SK-N-MC (cell line): ENCODE measurements at places on chromosomes 4 and X.

- no peak for DNase-seq
Observed at GRCh38 chrX:70960730-70961129, 29.8 kb upstream of the SLC7A3 start.

DNA sequence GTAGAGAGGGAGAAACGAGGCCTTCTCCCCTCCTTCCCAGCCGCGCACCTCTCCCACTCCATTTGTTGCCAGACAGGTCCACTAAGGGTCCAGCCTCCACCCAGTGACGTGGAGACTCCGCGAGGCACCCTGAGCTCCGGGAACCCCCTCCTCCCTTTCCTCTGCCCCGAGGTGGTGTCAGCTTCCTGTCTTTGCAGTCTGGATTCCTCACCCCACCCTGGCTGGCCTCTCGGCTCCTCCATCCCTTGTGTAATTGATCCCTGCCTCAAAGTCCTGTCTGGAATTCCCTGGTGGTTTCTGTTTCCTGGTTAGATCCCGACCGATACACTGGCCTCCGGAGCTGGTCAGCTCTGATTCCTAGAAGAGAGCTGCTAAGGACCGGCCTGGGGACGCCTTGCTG, 105.9 kb upstream of the SCOC start:
- no peak for DNase-seq

- no peak for DNase-seq
Observed at GRCh38 chr4:185457136-185457535, 14.4 kb downstream of the CCDC110 start.

DNA sequence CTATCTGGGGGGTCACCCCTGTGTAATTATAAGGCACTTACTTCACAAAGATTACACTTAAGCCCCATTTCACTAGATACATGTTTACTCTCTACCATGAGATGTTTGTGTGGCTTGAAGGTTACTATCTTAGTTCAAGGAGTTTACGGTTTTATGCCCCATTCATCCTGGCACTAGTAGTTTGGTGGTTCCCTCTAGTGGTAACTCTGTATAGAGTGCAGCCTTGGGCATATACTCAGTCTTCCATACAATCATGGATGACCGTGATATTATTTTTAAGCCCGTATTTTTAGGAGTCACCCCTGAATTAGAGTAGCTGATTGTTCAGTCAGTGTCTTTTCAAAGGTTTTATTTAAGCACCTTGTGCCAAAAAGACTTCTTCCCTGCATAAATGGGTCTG, 109.9 kb upstream of the FAM47C start:
- DNase-seq, result no peak

- DNase-seq, result no peak
Observed at GRCh38 chrX:135200297-135200696, 29.1 kb upstream of the CT55 start.

- DNase-seq, result peak; percentile 6
Observed at GRCh38 chrX:18899796-18900380, 84.0 kb downstream of the PHKA2 start.

- DNase-seq, result no peak
Observed at GRCh38 chr4:102625232-102625930, 124.2 kb downstream of the NFKB1 start.

GRCh38 chr4:124123181-124123580, 589.4 kb downstream of the ANKRD50 start:
- no peak for DNase-seq

GRCh38 chr4:61994036-61994435, 793.9 kb downstream of the ADGRL3 start:
- no peak for DNase-seq

- no peak for DNase-seq
Observed at GRCh38 chr4:125529071-125529470, 214.3 kb downstream of the FAT4 start.

DNA sequence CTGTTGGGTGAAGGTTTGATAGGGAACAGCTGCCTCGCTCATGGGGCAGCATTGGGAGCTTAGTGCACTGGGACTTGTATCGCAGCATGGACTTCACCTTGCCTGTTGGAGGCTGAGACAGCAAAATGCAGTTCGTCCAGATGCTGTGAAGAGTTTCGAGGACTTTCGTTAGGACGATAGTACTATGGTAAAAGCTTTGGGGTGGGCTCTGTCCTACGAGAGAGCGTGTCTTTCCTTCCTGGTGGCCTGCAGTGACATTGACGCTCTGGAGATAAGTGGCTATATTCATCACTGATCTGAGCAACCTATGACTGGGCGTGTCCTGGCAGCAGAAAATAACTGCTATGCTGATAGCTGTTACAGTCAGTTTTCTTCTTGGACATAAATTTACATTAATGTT, 44.8 kb downstream of the ARHGAP10 start:
- DNase-seq, result no peak

GRCh38 chr4:166846939-166847338, 387.4 kb downstream of the SPOCK3 start:
- no peak for DNase-seq

DNA sequence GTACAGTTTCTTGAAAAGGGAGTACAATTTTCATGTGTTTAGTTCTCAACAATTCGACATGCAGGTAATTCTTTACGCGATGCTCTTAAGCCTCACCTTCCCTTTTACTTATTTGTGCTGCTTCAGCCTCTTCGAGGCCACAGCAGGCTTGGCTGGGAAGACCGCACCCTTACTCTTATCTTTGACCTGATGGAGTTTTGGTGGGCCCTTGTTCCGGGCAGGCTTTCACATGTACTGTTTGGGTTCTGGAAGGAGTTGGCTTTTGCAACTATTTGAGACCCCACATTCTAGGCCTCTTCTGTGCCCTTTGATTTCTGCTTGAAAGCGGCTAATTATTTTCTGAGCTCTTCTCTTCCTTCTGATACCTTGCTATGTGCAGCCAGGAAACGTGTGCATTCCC, 60.2 kb downstream of the FAM193A start:
- no peak for DNase-seq
